ENCODE measurements at places on chromosomes 4 and X.

GRCh38 chr4:25687773-25688172 is 32.1 kb downstream of the SLC34A2 start:
- no peak for DNase-seq

- peak; percentile 96 for DNase-seq
Observed at GRCh38 chrX:130170752-130171445, 863 bp upstream of the RAB33A start.

GRCh38 chrX:17697191-17697590 is 40.1 kb upstream of the SCML1 start:
- DNase-seq = no peak

GRCh38 chr4:142416711-142417275 is 429.3 kb downstream of the INPP4B start:
- DNase-seq = peak; percentile 29

GRCh38 chr4:129604632-129605255 is 508.8 kb downstream of the C4orf33 start:
- peak; percentile 80 for DNase-seq

GRCh38 chrX:103949506-103949905 is 12.9 kb upstream of the TMSB15B start:
- no peak for DNase-seq

GRCh38 chr4:143359644-143360193 is 23.0 kb downstream of the GAB1 start:
- DNase-seq = no peak

DNA sequence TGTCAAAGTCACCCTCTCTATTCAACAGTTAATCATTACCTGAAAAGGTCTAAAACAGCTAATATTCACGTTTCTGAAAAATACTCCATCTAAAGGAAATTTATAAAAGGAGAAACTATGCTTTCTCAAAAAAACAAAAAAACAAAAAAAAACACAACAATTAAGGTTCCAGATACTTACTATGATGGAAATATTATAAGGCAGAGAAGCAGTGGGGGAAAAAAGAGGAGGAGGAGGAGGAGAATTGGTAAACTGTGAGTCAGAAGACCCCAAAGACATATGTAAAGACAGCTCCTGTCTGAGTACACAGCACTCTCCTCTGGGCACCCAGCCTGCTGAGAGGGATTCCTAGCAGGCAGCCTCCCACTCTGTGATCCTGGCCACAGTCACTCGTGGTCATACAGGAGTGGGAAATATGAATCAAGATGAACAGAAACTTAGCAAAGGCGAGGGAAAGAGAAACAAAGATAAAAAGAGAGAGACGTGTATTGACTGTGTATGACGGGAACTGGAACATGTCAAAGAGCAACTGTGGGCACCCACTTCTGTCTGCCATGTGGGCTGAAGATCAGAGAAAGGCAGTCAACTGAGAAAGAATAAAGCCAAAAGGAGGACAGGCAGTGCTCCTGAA is 12.5 kb downstream of the KLHL15 start:
- DNase-seq = no peak

DNA sequence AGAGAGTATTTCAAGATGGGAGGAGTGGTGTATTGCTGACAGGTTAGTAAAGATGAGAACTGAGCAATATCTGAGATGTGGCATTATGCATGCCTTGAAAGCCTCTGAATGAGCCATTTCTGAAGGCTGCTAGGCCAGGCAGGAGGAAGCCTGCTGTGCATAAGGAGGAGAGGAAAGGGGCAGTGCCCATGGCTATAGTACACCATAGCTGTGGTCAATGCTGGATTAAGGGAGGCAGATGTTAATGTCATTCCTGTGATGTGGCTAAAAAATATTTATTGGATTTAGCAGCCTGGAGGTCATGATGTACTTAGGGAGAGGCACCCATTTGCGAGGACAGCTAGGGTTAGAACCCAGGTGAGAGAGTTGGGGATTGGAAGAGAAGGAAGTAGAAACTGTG is 130.0 kb upstream of the LNX1 start:
- no peak for DNase-seq

GRCh38 chr4:48557478-48557877 is 67.4 kb downstream of the ZAR1 start:
- DNase-seq = no peak

- no peak for DNase-seq
Observed at GRCh38 chr4:56445699-56446098, 9.6 kb downstream of the PAICS start.

DNA sequence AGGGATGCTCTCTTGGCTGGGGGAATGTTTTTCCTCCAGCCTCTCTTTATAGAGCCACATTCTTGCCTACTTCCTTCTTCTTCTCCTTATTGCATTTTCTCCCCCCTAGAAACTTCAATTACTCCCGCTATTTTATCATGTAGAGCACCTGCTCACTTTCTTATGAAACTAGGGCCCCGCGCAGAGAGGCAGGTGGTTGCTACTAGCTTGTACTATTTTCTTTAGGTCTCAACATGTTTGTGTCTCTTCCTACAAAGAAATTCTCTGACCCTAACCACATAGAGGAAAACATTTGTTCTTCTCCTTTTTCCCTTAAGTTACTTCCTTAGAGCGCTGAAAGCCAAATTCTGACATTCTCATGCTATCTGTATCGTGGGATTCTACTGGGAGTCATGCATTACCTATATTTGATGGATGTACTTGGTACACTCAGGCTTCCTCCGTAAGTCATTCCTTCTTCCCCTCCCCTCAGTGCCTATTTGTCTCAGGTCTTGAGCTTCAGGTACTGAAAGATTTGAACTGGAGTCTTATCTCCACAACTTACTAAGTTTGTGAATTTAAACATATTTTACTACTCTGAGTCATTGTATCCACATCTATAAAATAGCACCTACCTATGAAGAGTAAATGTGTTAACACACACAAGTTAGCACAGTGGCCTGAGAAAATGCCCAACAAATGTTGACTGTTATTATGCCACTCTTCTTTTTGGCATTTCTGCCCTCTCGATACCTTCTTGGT is 159.1 kb upstream of the LEF1 start:
- DNase-seq = no peak

GRCh38 chr4:118033148-118034052 is 886 bp upstream of the NDST3 start:
- DNase-seq = peak; percentile 82

GRCh38 chr4:178899084-178899483 is 1456.8 kb upstream of the AGA start:
- no peak for DNase-seq

DNA sequence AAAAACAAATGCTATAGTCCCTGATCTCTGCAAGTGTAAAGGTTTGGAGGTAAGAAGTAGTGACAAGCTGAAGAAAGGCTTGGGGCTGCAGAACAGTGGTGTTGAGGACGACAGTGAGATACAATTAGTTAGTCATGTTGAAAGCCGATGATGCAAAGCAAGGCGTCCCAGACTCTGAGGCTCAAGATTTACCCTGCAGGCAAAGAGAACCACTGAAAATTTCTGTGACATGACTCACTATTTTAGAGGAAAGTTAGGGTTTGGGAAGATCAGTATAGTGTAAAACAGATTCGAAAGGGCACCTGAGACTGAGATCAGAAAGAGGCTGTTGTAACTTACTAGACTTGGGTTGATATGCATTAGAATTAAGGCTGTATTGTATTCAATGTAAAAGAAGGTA is 281.3 kb upstream of the FTHL17 start:
- DNase-seq = no peak

GRCh38 chrX:24619647-24620046 is 27.5 kb downstream of the PCYT1B start:
- DNase-seq = peak; percentile 42

DNA sequence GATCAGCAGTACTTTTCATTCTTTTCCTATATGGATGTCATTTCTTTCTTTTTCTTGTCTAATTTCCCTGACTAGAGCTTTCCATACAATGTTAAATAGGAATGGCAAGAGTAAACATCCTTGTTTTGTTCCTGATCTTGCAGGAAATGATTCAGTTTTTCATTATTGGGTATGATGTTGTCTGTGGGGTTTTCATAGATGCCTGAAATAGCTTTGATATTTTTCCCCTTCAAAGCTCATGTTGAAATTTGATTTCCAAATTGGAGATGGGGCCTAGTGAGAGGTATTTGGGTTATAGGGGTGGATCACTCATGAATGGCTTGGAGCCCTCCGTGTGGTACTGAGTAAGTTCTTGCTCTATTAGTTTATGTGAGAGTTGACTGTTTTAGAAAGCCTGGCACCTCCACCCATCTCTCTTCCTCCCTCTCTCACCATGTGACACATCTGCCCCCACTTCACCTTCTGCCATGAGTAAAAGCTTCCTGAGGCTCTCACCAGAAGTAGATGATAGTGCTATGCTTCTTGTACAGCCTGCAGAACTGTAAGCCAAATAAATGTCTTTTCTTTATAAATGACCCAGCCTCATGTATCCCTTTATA is 22.3 kb upstream of the VSIG1 start:
- DNase-seq = no peak

DNA sequence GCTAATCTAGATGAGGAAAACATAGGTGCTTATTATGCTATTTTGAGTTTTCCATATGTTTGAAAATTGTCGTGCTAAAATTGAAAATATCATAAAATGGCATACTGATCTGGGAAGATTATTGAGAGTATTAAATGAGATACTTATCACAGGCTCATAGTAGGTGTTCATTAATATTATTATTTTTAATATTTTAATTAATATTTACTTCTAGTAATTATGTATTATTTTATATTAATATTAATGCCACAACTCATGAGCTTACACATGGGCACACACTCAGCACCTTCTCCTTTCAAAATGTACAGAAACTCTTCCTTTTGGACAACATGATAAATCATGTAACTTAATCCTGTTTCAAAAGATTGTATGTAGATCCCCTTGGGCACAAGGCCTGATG is 223.6 kb downstream of the RAB28 start:
- no peak for DNase-seq

GRCh38 chrX:149079805-149080406 is 425.2 kb downstream of the IDS start:
- no peak for DNase-seq

GRCh38 chr4:185711726-185712125 is 100.3 kb downstream of the SORBS2 start:
- no peak for DNase-seq

DNA sequence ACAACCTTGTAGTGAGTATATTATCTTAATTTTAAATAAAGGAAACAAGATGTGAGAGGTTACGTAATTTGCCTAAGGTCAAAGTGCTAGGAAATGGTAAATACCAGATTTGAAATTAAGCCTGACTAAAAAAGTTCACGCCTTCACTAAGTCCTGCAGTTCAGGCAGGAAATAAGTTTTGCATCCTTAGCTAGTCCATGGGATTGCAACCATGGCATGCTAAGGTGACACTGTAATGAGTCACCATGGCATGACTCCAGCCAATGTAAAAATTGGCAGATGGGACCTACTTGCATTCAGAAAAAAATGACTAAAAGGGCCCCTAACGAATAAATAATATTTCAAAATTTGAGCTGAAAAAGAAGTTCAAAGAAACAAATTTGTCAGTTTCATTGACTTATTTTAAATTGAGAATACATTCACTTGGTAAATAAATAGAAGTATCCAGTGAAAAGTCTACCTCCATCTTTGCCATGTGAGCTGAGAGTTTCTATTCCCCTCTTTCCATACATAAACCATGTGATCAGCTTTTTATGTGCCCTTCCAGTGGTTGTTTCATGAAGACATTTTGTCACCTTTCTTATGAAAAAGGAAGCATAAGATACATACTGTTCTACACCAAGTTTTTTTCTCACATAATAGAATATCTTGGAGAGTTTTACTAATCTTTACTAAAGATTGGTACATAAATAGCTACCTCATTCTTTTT is 72.4 kb downstream of the ANKRD50 start:
- DNase-seq = no peak

DNA sequence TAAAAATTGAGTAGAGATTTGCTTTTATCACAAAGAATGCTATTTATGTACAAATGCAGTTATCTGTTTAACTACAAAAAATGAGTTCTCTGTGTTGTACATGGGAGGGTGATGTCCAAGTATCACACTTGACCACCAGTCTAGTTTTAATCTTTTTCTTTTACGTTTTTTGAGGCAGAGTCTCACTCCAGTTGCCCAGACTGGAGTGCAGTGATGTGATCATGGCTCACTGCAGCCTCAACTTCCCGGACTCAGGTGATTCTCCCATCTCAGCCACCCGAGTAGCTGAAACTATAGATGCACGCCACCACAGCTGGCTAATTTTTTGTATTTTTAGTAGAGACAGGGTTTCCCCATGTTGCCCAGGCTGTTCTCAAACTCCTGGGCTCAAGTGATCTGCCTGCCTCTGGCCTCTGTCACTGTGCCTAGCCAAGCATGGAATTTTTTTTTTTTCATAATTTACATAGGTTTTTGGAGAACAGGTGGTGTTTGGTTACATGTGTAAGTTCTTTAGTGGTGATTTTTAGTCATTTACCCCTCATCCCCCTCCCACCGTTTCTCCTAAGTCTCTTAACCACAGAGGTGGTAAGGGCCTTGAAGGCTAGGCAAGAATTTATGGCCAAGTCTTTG is 47.9 kb upstream of the RPA4 start:
- no peak for DNase-seq

DNA sequence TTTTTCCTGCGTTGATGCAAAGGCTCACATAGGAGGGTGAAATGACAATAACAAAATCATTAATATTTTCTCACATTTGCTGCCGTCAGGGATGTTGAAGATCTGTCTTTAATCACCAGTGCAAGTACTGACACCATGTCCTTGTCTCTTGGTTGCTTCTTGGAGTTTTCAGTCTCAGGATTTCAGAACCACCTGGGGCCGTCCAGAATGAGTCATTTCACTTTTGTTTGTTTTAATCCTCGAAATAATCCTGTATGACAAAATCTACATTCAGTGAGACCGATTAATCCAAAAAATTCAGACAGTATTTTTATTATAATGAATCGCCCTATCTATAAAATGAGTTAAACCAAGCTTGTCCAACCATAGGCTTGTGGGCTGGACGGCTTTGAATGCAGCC is 47.2 kb downstream of the NEIL3 start:
- DNase-seq = no peak

DNA sequence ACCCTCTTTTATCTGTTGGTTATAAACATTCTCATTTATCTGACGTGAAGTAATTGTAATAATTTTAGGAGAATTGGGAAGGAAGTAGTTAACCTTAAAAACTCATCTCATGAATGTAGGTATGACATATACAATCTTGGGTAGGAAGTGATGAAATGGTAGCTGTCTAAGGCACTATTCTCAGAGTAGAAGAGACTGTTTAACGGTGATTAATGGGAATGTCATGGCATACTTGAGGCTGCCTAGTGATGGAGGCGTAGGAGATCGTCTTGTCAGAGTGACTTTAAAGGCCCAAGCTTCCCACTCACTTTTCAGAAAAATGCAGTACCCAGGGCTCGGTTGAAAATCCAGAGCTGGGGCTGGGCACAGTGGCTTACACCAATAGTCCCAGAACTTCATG is 19.4 kb upstream of the AGA start:
- DNase-seq = no peak

DNA sequence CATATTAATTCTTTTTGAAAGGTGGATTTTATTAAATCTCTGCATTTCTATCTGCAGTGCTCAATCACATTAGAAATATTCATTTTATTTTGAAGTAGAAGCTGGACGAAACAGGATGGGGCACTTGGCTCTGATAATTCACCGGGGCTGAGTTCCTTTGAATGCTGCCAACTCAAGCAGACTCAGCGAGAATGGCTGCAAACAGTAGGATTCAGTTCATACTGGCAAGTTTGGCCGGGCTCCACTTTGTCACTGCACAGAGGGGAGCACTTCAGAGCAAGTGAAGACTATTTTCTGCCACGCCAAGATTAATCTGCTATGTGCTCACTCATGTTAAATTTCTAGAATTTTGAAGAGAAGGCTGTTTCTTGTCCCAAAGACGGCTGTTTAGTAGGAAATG is 30.7 kb upstream of the KLHL8 start:
- peak; percentile 96 for DNase-seq
